Chondrocyte (in vitro differentiated cells): ENCODE measurements at places on chromosomes 16 and 17. TPM values are rescaled to one million over a fixed set of nuclear protein-coding genes. Genes with fewer than 3 reads are reported as not detected.

DNA sequence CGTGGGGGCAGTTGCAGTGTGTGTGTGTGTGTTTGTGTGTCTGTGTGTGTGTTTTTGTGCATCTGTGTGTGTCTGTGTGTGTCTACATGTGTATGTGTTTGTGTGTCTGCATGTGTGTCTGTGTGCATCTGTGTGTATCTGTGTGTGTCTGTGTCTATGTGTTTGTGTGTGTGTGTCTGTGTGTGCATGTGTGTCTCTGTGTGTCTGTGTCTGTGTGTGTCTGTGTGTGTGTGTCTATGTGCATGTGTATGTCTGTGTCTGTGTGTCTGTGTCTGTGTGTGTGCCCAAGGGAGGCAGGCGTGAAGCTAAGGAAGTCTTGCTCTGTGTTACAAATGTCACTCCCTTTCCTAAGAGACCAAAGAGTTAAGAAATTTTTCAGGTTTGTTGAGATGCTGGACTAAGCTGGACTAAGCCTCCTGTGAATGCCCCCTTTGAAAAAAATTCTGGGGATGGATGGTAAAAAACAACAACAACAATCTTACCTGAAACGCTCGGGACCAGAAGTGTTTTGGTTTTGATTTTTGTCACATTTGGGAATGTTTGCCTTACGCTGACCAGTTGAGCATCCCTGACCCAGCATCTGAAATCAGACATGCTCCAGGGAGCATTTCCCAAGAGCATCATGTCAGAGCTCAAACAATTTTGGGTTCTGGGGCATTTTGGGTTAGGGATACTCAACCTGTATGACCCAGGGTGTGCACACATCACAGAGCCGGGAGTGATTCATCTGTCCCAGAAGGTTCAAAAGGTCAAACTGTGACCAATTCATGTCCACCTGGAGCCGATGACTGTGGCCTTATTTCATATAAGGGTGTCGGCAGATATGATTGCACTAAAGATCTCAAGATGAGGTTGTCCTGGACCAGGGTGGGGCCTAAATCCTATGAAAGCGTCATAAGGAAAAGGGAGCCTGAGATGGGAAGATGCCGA lies 48.6 kb upstream of the ZNF469 start:
- peak overlapping the region; percentile 91 for H3K27ac ChIP-seq
- peaks cover 11% of the 10 kb centered on the region for H3K4me1 ChIP-seq
- H3K4me3 ChIP-seq = peak overlapping the region; percentile 66
- no peaks in the 10 kb centered on the region for H3K36me3 ChIP-seq
- no peak for DNase-seq
- H3K27me3 ChIP-seq = no peaks in the 10 kb centered on the region

DNA sequence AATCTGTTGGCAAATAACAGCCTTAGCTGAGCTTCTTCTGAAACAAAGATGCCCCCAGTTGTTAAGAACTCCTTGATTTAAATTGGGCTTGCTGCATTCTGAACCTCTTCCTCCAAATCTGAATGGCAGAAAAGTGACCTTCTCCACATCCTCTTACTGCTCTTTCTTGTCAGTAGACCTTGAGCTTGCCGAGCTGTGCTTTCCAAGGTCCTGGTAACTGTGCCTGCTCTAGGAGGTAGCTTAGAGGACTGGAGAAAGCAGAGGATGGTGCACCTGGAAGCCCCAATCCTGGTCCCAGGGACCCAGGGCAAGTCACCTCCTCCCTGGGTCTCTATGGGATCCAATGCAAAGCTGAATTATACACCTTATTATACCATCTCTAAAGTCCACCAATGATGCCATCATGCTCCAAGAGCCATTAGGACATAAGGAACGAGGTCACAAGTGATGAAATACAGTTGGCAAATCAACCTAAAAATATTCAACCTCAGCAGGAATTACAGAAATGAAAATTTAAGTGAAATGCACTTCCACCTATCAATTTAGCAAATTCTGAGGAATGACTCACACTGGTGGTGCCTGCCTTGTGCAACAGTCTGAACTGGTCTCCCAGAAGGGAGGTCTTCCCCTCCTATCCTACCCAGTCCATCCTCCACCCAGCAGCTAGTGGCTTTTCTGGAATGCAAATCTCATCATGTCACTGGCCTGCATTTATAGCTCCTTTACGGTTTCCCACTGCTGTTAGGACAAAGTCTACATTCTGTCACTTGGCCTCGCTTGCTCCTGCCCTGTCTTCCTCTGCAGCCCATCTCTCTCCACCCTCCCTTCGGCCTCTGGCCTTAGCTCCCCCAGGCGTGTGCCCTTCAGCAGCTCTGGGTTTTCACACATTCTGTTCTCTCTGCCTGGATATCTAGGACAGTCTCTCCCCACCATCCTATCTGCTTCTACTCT lies 36.6 kb downstream of the TOM1L2 start:
- no peaks in the 10 kb centered on the region for H3K27me3 ChIP-seq
- H3K27ac ChIP-seq = peak overlapping the region; percentile 95

GRCh38 chr16:85996843-85997242 lies 97.9 kb downstream of the IRF8 start:
- H3K27ac ChIP-seq = no peak overlapping the region
- no peaks in the 10 kb centered on the region for H3K4me1 ChIP-seq
- peaks cover 46% of the 10 kb centered on the region for H3K27me3 ChIP-seq
- H3K4me3 ChIP-seq = no peak overlapping the region
- no peak for DNase-seq

Gene CHRNE
- 0.22 to 0.35 TPM in 2 of 3 replicates, not detected in the other for total RNA-seq

Gene PRSS33
- not detected in 3 replicates for total RNA-seq
